Stimulated activated CD4-positive, alpha-beta T cell treated with anti-CD3 and anti-CD28 coated beads, Interleukin-2, amount 100 ng/mL, for 24 hours (primary cell): ENCODE measurements at places on chromosomes 3 and 15.

DNA sequence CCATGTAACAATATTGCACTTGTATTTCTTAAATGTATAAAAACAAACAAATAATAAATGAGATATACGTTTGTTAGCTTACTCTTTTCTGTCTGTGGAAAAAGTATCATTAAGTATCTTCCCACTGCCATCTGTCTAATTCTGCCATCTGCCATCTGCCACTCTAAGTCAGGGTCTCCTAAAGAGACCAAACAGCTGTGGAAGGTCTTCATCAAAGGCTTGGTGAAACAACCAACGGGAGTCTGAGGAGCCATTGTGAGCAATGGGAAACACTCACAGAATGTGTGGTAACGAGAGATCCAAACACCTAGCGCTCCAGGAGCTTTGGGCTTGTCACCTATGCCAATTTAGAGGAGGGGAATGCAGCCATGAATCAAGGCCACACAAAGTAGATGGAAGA is 28.7 kb upstream of the PFN2 start:
- no peak for DNase-seq

DNA sequence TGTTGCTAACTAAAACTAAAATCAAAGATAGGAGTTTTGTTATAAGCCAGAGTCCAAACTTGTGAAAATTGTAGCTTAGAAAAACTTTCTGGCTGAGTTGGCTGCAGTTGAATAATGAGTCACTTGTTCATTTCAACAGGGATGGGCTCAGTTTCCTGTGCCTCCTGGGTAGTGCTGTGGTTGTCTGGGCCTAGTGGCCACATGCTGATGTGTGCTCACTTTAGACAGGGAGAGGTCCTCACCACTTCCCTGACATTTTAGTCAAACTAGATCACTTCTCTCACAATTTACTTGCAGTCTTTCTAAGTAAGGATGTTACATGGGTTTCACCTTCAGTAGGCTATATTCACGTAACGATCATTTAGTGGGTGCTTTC is 6.3 kb upstream of the UBE2Q2 start:
- DNase-seq, result no peak

DNA sequence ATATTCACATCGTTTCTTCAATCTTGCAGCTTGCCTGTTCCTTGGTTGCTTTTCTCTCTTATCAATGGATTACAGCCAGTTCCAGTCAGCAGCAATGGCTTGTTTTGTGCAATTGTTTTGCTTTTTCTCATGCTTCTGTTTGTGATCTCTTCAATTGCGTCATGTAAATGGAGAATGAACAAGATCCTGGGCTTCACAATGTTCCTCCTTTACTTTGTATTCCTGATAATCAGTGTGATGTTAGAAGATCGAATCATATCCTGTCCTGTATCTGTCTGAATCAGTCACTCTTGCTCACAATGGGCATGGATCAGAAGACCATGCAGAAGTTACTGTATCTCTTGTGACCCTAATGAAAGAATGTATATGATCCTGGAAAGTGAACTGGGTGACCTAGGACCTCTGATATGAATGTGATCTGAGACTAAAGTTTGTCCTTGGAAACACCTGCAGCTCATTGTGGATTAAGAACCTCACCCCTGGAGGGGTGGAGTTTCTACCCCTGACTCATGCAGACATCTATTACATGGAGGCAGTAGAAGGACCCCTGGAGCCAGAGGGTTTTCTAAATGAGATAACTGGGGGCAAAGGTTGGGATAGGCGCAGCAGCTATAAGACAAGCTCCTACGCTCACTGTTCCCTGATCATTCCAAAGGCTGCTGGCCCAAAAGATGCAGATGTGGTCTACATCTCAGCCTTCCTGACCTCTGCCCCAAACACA is 32.2 kb downstream of the SLC24A1 start:
- DNase-seq, result no peak

DNA sequence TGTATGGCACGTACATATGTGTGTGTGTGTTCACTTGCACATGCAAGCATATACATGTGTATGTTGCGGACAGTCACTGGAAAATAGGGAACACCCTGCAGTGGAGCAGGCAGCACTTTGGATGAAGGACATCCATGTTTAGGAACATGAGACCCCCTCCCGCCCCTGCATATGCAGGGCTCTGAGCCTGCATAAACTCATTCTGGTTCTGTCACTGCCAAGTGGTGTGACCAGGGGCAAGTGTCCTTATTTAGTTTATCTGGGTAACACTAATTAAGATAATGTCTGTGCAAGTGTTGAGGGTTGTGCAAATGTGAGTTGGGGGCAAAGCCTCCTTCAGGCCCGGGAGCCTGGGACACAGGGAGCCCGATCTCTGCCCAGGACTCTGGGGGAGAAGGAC is 105.7 kb downstream of the CORO2B start:
- DNase-seq, result no peak

GRCh38 chr15:31223478-31224350 is 102.9 kb upstream of the KLF13 start:
- DNase-seq, result no peak

GRCh38 chr3:121793078-121793477 is 41.8 kb downstream of the IQCB1 start:
- DNase-seq, result no peak

- no peak for DNase-seq
Measured at GRCh38 chr15:61051569-61052031, 177.5 kb downstream of the RORA start.

GRCh38 chr3:156151824-156152428 is 31.5 kb downstream of the KCNAB1 start:
- peak; percentile 62 for DNase-seq

- DNase-seq, result no peak
Measured at GRCh38 chr15:27762471-27762870, 336.6 kb downstream of the OCA2 start.

DNA sequence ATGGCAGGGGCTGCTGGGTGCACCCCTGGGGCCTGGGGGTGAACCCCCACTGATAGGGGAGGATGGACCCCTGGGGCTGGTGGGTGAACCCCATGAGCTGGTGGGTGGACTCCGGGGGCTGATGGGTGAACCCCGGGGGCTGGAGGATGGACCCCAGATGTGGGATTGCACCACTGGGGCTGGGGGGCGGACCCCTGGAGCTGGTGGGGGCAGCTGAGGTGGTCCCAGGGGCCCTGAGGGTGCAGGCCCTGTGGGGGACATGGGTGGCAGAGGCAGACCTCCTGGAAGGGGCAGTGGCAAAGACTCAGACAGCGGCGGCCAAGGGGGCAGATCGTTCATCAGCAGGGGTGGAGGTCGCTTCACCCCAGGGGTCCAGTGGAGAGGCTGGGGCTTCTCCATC is 17.4 kb upstream of the TXNRD3 start:
- DNase-seq, result no peak

GRCh38 chr15:93414576-93415231 is 325.7 kb upstream of the RGMA start:
- DNase-seq, result no peak

GRCh38 chr3:150996731-150997130 is 24.2 kb upstream of the CLRN1 start:
- DNase-seq, result no peak

DNA sequence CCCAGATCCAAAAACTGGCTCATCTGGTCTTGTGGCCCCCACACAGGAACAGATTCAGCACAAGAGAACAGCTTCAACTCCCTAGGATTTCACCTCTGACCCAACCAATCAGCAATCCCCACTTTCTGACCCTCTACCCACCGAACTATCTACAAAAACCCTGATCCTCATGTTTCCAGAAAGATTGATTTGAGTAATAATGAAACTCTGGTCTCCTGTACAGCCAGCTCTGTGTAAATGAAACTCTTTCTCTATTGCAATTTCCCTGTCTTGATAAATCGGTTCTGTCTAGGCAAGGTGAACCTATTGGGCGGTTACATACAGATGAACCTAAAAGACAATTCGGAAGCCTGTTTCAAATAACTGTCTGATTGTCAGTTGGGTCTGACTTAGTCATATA is 847.6 kb upstream of the ALCAM start:
- DNase-seq, result no peak

- DNase-seq, result no peak
Measured at GRCh38 chr15:43330780-43331087, 361 bp upstream of the LCMT2 start.

DNA sequence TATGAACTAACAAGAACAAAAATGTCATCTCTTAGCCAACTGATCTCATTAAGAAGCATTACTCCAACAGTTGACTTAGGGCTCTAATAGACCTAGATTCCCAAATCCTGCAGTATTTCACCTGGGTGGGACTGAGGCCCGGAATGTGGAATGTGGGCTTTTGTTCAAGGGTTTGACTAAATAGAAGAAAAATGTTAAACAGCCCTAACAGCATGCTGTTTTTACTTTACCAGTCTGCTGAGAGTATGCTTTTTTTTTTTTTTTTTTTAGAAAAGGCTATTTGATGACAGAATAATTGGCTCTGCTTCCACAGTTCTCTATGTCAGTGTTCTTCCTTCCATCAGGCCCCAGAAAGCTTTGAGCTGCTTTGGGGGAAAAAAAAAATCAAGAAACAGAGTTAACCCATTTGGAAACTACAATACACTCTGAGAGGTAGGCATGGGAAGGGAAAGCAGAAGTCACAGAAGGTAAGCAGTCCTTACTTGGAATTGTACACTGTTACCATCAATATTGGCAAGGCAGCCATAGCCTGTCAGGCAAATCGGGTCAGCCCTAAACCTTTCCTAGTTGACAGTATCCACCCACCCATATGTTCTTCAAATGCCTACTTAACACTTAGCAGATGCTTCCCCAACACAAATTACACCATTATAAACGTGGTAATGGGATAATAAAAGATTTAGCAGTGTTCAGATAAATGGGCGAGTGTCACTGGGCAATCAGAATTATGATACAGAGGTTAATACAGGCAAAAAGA is 224.2 kb downstream of the CNTN3 start:
- no peak for DNase-seq

DNA sequence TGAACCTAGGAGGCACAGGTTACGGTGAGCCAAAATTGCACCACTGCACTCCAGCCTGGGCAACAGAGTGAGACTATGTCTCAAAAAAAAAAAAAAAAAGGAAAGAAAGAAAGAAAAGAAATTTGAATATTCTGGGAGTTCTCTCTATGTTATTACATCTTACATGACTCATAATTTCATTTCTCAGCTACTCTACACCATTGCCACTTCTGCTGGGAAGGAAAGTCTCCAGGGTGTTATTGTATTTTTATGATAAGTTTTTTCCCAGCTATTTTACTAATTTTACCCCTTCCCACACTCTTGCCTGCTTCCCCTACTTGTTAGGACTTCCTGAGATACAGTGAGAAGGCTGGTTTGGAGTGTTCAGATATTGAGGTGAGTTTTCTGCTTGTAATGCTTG is 69.7 kb upstream of the UMPS start:
- DNase-seq, result no peak

- no peak for DNase-seq
Measured at GRCh38 chr3:44825264-44825925, 36.3 kb upstream of the TMEM42 start.

- peak; percentile 8 for DNase-seq
Measured at GRCh38 chr15:101038327-101039003, 119.3 kb downstream of the LRRK1 start.

DNA sequence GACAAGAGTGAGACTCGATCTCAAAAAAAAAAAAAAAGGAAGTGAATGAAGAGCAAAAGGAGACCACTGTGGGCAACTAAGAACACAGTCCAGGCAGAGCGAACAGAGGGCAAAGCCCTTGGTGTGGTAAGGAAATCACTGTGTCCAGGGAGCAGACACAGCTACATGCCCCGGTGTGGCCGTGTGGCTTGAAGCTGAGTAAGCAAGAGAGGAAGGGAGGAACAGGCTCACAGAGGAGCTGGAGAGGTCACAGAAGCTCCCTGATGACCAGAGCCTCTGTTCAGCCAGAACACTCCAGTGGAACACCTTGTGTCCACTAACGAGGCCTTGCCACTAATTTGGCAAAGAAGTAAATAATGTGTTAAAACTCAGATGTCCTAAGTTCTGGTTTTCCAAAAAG is 60.6 kb upstream of the GATA2 start:
- DNase-seq, result no peak

DNA sequence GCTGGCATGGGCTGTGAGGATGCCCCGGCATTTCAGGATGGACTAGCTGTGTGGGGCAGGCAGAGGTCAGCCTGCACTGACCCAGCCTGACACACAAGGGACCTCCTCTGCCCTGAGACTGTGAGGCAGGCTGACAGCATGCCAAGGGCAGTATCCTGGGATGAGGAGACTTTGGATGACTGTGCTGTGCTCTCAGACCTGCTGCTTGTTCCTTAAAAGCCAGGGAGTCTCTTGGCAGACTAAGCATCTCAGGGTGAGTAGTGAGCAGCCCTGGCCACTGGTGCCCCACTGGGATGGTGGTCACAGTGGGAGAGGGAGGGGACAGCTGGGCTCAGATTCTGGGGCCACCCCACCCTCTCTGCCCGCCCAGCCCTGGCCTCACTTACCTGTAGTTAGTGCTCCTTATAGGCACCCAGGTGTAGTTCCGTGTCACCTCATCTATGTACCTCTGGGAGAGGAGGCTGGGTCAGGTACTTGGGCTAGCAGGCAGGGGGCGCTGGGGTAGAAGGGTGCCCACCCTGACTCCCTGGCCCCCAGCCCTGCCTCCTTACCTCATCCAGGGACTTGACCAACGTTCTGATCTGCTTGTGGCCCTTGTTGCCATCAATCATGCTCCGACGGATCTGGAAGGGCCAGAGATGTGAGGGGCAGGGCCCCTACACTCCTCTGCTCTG is 16.1 kb upstream of the TMEM115 start:
- no peak for DNase-seq

GRCh38 chr3:39142067-39142466 is 11.3 kb downstream of the CSRNP1 start:
- no peak for DNase-seq

DNA sequence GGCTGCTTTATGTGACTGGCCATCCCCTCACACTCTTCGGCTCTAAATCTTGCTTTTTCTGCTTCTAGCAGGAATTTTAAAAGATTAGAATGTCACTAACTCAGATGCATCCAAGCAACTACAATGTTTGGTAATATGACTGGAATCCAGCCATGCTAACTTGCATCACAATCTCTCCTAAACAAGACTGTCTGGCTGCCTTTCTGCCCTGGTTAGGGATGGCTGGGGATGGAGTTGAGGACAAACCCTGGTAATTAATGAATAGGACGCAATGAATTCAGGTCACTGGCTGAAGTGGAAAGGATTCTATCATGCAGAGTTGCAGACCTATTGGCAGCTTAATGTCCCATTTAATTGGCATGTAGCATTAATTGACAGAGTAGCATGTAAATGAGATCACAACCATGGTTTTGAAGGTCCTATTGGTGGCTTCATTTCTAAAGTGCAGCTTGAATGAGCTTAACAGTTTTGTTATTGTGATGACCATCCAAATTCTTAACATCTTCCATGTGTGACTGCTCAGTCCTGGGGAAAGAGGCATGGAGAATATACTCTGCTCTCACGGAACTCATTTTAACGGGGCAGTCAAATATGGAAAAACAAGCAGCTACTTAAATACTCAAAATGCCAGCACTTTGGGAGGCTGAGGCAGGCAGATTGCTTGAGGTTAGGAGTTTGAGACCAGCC is 21.7 kb downstream of the NMNAT3 start:
- DNase-seq, result no peak

GRCh38 chr3:46477756-46478155 is 13.1 kb upstream of the LTF start:
- DNase-seq, result no peak

GRCh38 chr3:103786296-103786695 is 1351.5 kb downstream of the ZPLD1 start:
- DNase-seq, result no peak
